ENCODE measurements at places on chromosomes 12 and 14.

DNA sequence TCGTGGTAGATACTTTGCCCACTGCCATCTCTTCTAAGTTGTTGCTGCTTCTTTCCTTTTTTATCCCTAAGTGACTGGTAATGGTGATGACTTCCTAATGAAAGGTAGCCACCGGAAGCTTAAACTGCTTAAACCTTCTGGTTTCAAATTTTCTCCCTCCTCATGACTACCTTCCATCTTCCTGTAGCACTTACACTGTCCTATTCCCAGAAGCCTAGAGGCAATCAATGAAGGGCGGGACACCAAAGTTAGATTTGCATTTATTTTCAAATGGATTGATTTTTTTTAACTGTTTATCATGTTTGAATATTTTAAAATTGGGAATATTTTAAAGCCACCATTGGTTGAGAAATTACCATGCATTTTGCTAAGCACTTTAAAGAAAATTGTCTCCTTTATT, 64.7 kb downstream of the MSRB3 start:
- DNase-seq: no peak

- no peak for DNase-seq
These were observed 29.8 kb downstream of the GPRC5D start for GRCh38 chr12:12922191-12922616.

DNA sequence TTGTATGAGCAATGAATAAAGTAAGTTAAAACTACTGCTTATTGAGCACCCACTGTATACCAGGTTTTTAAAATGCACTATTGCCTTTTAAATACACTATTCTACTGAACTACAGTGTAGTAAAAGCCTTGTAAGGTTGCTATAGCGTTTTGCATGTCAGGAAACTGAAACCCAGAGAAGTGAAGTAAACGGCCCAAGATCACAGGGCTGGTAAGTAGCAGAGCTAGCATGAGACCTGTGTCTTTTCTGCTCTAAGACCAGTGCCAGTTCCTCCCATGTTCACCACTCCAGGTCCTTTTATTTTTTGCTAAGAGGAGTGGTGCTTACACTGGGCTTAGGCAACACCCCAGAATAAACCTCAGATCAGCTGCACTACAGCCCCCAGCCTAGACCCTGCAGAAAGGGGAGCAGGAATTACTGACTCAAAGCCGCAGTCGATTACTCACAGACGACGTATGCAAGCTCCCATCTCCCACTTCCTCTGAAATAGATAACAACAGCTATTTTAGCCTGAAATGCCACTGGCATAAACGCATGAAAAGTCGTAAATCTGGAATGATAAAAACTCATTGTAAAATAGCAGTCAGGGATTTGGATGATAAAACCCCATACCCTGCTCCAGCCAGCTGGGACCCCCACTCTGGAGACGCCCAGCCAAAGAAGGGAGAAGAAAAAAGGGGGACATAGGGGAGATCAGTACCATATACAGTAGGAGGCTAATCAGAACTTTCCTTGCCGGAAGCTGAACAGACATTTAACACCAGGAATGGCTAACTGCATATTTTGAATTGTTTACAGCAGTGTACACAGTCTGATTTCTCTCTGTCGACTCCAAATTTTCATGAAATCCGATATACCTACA, 108.3 kb downstream of the NUAK1 start:
- no peak for DNase-seq

DNA sequence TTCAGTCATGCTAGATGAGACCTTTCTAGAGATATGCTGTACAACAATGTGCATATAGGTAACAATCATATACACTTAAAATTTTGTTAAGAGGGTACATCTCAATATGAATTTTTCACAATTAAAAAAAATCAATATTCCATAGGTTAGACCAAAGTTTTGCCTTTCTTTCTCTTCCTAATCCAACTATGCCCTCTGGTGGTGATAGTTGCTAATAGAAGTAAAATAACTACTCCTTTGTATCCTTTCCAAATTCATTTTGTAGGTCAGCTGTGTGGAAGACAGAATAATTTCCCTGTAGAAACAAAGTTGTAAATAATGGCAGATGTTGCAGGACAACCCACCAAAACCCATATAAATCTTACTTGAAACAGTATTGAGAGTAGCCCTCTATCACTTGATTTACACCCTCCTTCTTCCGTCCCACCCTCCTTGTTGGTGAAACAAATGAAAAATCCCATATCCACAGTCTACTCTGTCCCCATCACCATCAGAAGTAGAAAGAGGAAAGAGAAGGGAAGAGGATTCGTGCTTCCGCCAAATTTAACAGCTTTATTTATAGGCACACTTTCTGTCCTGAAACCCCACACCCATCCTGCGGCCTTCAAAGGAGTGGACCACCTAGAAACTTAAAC, 34.2 kb upstream of the KICS2 start:
- DNase-seq: peak; percentile 50

DNA sequence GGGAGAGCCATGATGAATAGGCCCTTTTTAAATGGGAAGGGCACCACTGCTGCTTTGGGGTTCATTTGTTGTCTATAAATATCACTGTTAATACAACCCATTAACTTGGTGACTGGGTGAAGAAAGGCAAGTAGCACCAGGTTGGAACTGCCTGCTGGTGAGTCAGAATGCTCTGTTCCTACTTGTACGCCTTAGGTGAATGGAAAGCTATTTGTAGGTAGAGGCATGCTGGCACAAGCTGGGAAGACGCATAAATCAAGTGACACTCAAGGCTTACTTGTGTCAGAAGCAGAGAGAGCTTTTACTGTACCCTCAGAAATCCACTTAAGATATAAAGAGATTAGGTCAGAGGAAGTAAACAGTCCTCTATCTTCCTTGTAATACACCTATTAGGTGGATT, 142.5 kb downstream of the TMX1 start:
- DNase-seq: peak; percentile 72

DNA sequence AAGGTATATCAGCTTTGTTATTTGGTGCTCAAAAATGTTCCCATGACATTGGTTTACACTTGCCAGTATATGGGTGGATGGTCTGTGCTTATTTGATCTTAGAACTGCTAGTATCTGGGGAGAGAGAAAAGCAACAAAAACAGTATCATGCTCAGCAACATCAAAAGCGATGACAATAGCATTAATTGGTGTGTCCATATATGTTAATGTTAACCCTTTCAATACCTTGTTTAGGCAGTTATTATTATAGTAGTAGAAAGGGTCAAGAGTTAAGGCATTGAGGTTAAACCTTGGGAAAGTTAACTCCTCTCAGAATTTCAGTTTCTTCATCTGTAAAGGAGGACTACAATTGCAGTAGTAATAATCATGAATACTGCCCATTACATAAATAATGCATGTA, 37.4 kb upstream of the SLC38A2 start:
- no peak for DNase-seq

DNA sequence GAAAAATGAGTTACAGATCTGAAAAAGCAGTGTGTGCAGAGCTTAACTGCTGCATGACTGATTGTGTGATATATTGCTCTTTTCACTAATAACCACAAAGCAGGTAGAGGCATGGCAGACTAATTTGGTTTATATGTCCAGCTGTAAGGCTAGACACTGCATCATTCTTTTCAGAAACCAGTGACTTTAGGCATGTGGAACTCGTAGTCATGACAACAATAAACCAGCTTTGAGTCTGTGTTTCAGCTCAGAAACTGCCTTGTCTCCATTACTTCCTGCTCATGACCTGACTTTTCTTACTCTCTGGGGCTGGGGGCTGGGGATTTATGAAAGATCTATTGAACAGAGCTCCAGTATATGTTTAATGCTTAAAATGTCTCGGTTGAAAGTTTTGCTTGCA, 146.8 kb upstream of the LRIG3 start:
- DNase-seq: no peak
